ENCODE measurements at places on chromosomes 6 and 20.

DNA sequence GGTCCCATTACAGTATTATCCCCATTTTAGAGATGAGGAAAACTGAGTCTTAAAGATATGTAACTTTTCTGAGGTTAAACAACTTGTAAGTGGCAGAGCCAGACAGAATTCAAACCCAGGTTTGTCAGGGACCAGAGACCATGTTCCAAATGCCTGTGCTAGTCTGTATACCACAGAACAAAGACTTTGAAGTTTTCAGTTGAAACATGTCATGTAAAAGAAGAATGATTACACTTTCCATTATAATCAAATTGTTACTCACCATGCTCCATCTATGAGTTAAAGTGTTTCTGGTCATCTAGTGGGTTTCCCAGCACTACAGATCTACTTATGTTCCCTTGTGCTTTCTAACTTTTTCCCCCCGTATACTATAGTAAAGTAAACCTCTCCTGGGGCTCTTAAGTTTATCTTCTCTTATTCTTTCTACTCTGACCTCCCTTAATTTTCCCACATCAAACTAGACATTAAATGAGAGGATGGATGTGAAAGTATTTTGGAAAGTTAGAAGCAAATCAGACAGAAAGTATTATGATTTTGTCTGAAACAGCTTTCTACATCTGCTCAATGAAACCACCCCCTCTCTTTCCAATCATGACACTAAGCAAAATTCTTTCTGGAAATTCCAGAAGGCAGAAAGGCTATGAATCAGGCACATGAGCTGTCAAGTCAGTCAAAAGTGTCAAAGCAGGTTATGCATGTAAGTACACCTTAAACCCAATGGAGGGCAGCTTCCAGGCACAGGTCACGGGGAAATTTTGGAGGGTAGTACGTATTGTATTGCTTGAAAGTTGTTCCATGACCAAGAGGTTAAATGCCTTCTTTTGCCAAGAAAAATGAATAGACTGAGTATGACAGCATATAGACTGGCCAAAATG, 132.7 kb upstream of the MAP3K7 start:
- no peak for DNase-seq

DNA sequence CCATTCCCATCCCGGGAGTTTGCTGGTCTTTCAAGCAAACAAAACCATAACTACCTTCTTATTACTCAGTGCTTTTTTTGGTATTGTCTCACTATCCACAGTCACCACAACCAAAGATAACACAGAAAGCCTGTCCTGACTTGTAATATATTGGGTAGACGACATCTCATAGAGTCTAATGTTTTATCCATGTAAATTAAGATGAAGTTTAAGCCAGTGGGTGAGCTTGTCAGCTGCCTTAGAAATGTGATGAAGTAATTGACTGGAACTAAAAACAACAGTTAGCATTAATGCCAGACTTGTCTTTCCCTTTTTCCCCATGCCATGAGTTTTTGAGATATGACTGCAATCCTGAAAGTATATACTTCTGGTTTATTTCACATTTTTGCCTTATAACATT, 282.7 kb upstream of the PRDM1 start:
- DNase-seq: no peak

DNA sequence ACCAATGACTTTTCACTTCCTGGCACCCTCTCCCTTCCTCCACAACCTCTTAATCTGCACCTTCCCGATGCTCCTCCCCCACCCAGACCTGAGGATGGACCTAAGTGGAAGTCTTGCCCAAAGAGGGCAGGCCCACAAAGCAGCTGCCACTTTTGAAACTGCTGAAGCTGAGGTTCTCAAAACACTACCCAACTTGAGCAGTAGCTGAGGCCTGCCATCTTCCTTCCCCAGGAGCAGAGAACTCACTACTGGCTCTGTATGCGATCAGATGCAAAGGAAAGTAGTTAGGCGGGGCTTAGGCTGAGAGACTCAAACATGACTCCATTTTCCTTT, 1.5 kb downstream of the HM13 start:
- DNase-seq: no peak

DNA sequence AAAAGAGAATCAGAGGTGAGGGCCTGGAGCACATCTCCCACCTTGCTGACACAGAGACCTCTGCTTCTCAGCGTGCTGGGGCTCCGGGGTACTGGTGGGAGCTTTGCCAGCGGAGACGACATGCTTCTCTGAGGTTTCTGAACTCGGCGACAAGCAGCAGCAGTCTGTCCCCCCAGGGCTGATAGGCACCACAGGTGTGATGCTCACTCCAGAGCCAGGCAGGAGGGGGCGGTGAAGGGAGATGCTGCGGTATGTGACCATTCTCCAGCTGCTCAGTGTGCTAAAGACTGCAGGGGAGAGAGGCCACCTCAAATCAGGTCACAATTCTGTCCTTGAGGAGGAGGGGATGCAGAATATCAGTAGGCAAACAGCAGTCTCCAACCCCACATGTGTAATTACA, 219.9 kb downstream of the ALDH8A1 start:
- DNase-seq: no peak

- peak; percentile 18 for DNase-seq
Observed at GRCh38 chr6:90478278-90478677, 108.6 kb downstream of the MAP3K7 start.

- DNase-seq: no peak
Observed at GRCh38 chr6:52538252-52538900, 38.5 kb downstream of the TRAM2 start.

DNA sequence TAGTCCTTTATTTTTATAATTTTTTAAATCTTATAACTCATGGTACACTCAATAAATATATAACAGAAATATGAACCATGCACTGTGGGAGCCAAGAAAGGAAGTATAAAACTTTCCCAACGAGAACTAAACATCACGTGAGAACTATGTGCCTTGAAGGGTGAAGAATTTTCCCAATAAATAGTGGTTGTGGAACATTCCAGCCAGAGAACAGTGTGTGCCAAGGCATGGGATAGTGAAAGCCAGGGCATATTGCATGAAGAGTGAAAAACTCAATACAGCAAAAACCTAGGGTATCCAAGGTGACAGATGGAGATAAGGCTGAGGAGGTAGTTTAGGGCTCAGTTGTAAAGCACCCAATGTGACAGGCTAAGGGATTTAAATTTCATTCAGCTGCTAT, 86.1 kb downstream of the SIM1 start:
- DNase-seq: no peak

- no peak for DNase-seq
Observed at GRCh38 chr20:24578567-24579415, 109.4 kb downstream of the SYNDIG1 start.

- DNase-seq: no peak
Observed at GRCh38 chr6:49342410-49342809, 120.6 kb downstream of the MMUT start.

- DNase-seq: no peak
Observed at GRCh38 chr20:38728911-38729642, 4.8 kb downstream of the SLC32A1 start.

GRCh38 chr6:29561606-29562181, 2.2 kb upstream of the UBD start:
- no peak for DNase-seq

GRCh38 chr6:12952318-12952717, 235.8 kb downstream of the PHACTR1 start:
- no peak for DNase-seq

DNA sequence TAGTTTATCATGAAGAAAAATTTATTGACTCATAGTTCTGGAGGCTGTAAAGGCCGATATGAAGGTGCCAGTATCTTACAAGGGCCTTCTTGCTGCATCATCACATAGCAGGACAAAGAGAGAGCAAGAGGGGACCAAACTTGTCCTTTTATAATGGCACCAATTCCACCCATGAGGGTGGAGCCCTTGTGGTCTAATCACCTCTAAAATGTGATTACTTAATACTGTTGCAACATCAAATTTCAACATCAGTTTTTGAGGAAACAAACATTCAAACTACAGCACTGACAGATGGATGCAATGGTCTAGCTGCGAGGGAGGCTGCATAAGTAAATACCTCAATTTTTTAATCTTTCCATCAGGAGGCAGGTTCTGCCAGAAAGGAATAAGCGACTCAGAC, 76.7 kb upstream of the LAMA2 start:
- no peak for DNase-seq
